ENCODE measurements at places on chromosomes 3 and 15.

- no peaks in the 10 kb centered on the region for H3K4me1 ChIP-seq
- DNase-seq: no peak
- H3K4me3 ChIP-seq: no peak overlapping the region
- H3K27me3 ChIP-seq: no peaks in the 10 kb centered on the region
- H3K27ac ChIP-seq: no peak overlapping the region
Observed at GRCh38 chr15:42955518-42955917, 34.9 kb upstream of the TTBK2 start.

DNA sequence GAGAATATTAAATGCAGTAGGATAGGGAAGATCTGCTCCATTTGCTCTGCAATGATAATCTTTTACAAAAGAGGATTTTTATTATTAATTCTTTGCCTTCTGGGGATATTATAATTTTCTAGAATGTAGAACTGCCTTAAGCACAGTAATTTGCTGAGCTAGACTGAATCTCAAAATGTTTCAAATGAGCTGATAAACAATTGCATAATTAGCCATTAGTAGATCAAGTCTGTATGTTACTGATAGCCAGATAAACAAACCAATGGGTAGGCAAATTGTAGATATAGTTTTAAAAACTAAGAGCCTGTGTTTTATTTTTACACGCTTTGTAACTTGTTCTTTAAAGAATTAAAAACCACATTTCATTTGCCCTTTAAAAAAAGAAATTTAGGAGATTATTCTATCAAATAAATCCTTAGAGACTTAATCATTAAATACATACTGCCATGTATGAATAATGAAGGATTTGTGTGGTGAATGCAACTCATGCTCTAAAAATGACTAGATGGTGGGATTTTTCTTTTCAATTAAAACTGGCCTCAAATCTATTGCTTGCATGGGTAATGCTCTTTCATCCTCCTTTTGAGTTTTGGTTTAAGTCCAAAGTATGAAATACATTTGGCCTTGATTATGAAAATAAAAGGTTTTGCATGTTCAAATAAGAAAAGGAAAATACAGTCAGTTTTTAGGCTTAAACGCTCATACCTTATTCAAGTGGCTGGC, 32.6 kb upstream of the NANOGP8 start:
- no peak for DNase-seq
- no peak overlapping the region for H3K4me3 ChIP-seq
- no peaks in the 10 kb centered on the region for H3K4me1 ChIP-seq
- no peaks in the 10 kb centered on the region for H3K27me3 ChIP-seq

GRCh38 chr3:81277853-81278252, 483.6 kb downstream of the GBE1 start:
- no peak for DNase-seq
- no peaks in the 10 kb centered on the region for H3K27me3 ChIP-seq
- H3K4me3 ChIP-seq: no peak overlapping the region
- H3K36me3 ChIP-seq: no peaks in the 10 kb centered on the region
- H3K27ac ChIP-seq: no peak overlapping the region

GRCh38 chr3:184241447-184242296, 7.1 kb downstream of the ALG3 start:
- H3K36me3 ChIP-seq: peaks cover 15% of the 10 kb centered on the region
- no peak overlapping the region for H3K27ac ChIP-seq
- DNase-seq: no peak
- no peaks in the 10 kb centered on the region for H3K4me1 ChIP-seq
- no peak overlapping the region for H3K4me3 ChIP-seq
- no peaks in the 10 kb centered on the region for H3K27me3 ChIP-seq

DNA sequence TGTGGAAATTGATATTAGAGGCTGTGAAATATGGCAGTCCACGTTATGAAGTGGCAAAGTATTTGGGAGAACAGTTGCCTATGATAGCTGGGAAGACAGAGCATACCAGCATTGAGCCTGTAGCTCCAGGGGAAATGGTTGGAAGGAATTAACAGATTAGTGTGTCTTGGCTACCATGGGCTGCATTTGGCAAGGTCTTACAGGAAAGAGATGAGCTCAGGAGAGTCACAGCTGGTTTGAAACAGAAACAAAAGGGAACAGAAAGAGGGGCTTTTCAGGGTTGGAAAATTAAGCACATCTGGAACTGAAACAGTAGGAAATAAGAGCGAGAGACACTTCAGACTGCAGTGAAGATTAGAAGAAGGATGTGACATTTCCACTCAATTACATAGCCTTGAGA, 141.7 kb downstream of the FBLN2 start:
- no peak for DNase-seq
- no peaks in the 10 kb centered on the region for H3K4me1 ChIP-seq
- H3K27ac ChIP-seq: no peak overlapping the region
- no peaks in the 10 kb centered on the region for H3K36me3 ChIP-seq
- H3K27me3 ChIP-seq: no peaks in the 10 kb centered on the region

GRCh38 chr3:46539443-46540005, 26.6 kb downstream of the LRRC2 start:
- DNase-seq: no peak

DNA sequence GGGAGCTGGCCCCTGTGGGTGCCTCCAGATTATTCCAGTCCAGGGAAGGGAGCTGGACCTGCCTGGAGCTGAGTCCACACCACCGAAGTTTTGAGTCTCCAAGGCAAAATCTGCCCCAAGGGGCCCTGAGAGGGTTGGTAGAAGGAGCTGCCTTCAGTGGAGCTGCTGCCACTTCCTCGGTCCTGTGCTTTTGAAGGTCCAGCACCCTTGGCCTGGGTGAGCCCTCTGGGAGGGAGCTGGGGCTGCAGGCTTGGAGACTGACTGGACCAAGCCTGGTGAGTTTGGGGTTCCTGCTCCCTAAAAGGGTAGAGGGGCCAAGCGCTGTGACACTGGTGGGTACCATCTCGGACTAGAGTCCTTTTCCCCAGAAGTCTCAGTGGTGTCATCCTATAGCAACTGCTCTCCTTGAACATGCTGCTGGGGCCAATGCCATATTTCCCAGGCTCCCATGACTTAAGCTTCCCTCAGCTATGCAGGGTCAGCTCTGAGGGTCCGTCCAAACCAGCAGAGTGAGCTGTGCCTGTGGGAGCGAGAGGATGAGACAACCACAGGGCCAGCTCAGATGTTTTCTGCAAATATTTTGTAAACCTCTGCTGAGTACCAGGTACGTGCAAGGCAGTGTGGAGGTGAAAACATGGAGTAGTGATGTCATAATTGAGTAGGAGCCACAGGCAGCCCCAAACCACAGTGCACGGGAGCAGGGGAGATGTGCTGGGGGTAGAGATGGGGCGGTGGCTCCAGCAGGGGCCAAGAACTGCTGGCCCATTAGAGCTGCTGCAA, 96.0 kb downstream of the ABHD5 start:
- no peaks in the 10 kb centered on the region for H3K36me3 ChIP-seq
- H3K4me1 ChIP-seq: no peaks in the 10 kb centered on the region

- no peaks in the 10 kb centered on the region for H3K36me3 ChIP-seq
- no peaks in the 10 kb centered on the region for H3K4me1 ChIP-seq
- H3K4me3 ChIP-seq: no peak overlapping the region
- DNase-seq: no peak
- H3K27ac ChIP-seq: no peak overlapping the region
Observed at GRCh38 chr3:178684881-178685590, 148.8 kb downstream of the KCNMB2 start.

- no peak within 1 kb of the TSS for H3K4me3 ChIP-seq
- DNase-seq: no peak
- H3K27ac ChIP-seq: no peak within 1 kb of the TSS
- no peaks in the 10 kb centered on the region for H3K36me3 ChIP-seq
Observed at GRCh38 chr15:58431221-58432149, at the start of gene LIPC. TSS of gene LIPC (plus strand) at chr15:58431991. CDS start at chr15:58432033, 42 bp downstream.

DNA sequence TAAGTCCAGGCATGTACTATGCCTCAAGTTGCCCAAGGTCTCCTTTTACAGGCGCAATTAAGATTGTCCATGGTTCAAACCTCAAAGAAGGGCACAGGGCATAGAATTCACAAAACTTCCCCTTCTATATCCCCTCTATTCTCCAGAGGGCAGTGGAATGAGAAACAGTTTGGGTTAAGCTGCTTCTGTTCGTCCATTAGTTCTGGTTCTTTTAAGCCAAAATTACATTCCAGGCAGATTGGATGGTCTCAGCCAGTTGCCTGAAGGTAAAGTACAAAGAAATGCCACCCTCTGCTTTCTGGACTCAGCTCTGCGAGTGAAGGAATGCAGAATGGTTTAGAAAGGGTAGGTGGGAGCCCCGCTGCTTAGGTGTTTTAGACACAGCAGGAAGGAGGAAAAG, 200.7 kb downstream of the GREM1 start:
- DNase-seq: no peak
- no peak overlapping the region for H3K27ac ChIP-seq
- H3K4me3 ChIP-seq: no peak overlapping the region
- no peaks in the 10 kb centered on the region for H3K4me1 ChIP-seq
- H3K36me3 ChIP-seq: no peaks in the 10 kb centered on the region
- H3K27me3 ChIP-seq: no peaks in the 10 kb centered on the region

DNA sequence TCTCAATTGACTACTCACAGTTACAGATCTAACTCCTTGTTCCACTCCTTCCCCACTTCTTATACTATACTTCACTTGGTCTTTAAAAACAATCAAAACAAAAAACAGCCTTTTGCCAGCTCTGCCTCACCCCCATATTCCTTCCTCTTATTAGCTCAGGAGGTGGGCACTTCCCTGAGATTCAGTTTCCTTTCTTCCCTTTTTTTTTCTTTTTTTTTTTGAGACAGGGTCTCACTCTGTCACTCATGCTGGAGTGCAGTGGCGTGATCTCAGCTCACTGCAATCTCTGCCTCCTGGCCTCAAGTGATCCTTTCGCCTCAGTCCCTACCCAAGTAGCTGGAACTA, 6.9 kb downstream of the C3orf62 start:
- peaks cover 6% of the 10 kb centered on the region for H3K4me1 ChIP-seq
- H3K36me3 ChIP-seq: no peaks in the 10 kb centered on the region
- H3K27ac ChIP-seq: no peak overlapping the region
- H3K27me3 ChIP-seq: no peaks in the 10 kb centered on the region
- H3K4me3 ChIP-seq: no peak overlapping the region

DNA sequence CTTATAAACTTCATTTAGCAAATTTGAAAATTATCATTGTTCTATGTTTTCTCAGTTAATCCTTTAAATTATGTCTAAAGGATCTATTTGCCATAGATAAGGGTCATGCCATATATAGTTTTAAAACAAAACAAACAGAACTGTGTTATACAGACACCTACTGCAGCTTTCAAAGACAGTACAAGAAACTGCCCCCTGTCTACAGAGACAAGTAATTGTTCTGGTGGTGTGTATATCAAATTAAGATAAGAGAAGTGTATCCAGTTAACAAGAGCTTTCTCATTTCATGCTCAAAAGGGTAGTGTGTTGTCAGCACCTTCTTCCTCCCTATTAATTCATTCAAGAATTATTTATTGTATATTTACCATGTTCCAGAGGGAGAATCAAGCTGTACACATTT, 201.2 kb downstream of the FMN1 start:
- no peak overlapping the region for H3K27ac ChIP-seq
- no peak overlapping the region for H3K4me3 ChIP-seq
- no peaks in the 10 kb centered on the region for H3K4me1 ChIP-seq

DNA sequence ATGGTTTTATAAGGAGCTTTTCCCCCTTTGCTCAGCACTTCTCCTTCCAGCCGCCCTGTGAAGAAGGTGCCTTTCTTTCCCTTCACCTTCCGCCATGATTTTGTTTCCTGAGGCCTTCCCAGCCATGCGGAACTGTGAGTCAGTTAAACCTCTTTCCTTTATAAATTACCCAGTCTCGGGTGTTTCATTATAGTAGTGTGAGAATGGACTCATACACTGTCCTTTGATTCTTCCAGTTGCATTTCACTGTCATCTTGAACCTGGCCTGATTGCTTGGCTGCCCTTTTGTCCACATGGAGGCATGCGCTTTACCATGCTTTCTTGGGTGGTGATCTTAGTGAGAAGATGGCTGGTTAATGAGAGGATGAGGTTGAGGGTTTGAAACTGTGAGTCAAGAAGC, 23.2 kb downstream of the USP13 start:
- no peaks in the 10 kb centered on the region for H3K36me3 ChIP-seq
- H3K27ac ChIP-seq: no peak overlapping the region
- H3K27me3 ChIP-seq: no peaks in the 10 kb centered on the region
- peaks cover 14% of the 10 kb centered on the region for H3K4me1 ChIP-seq

GRCh38 chr3:107846279-107846852, 244.5 kb downstream of the CD47 start:
- no peaks in the 10 kb centered on the region for H3K36me3 ChIP-seq
- H3K4me3 ChIP-seq: no peak overlapping the region
- no peaks in the 10 kb centered on the region for H3K4me1 ChIP-seq
- peak; percentile 63 for DNase-seq
- no peak overlapping the region for H3K27ac ChIP-seq
- H3K27me3 ChIP-seq: no peaks in the 10 kb centered on the region
